ENCODE measurements at places on chromosomes 4 and X. TPM values are rescaled to one million over a fixed set of nuclear protein-coding genes. Genes with fewer than 3 reads are reported as not detected.

FABP2 gene
- total RNA-seq = not detected

- no peak for DNase-seq
These were observed 237.5 kb upstream of the DIAPH2 start for GRCh38 chrX:96447161-96447560.

GRCh38 chr4:17068891-17069290 lies 170.4 kb upstream of the LDB2 start:
- no peak for DNase-seq

NEIL3 gene
- total RNA-seq = 8.9 TPM

GRCh38 chrX:38205039-38205438 lies 15.6 kb downstream of the SRPX start:
- no peak for DNase-seq

DNA sequence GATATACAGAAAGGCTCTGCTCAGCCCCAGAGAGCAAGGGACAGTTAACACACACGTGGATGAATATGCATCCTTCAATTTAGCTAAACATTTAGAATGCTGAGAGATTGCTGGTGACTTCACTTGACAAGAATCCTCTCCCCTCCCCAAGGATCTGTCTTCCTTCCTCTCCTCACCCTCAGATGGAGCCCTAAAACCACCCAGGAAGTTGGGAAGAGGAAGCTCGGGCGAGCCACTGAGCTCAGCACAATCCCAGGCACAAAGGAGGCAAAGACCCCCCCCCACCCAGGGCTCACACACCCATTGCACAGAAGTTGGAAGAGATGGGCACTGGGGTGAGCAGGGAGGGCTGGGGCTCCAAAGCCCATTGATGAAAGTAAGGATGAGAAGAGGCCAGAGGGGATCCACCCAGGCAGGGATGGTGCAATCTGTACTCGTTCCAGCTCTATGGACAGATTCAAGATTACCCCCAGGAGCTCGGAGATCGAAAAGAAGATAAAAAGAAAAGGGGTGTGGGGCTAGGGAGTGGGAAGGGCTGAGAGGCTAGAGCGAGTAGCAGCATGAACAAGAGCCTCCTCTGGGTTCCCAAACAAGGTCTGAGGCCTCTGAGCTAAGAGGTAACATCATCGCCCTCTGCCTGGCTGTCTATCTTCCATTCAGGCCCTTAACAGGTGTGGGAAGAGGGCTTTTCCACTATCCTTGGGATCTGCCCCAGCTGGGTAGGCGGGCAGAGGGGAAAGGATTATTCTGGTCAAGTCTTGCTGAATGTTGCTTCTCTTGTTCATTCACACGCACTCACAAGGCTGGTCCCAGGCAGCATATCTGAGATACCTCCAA lies 1.2 kb downstream of the TFE3 start:
- no peak for DNase-seq

ZCCHC18 gene
- 0.62 TPM for total RNA-seq

DNA sequence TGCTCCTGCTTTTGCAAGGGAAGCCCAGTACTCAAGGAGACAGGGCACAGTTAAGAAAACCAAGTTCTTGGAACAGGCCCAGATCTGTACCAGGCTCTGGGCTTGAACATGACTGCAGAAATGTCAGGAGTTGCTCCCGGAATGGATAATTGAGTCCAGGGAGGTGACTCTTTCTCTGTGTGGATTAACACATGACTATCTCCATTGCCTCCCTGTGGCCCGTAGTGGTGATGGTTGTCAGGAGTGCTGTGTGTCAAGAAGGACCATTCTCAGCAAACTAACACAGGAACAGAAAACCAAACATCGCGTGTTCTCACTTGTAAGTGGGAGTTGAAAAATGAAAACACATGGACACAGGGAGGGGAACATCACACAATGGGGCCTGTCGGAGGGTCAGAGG lies 39.9 kb downstream of the CCKAR start:
- DNase-seq = no peak

- no peak for DNase-seq
These were observed 38.4 kb downstream of the AREG start for GRCh38 chr4:74483226-74483911.

ITIH6 gene
- total RNA-seq = not detected

GRCh38 chr4:182536221-182536811 lies 293.1 kb downstream of the TENM3 start:
- no peak for DNase-seq

DNA sequence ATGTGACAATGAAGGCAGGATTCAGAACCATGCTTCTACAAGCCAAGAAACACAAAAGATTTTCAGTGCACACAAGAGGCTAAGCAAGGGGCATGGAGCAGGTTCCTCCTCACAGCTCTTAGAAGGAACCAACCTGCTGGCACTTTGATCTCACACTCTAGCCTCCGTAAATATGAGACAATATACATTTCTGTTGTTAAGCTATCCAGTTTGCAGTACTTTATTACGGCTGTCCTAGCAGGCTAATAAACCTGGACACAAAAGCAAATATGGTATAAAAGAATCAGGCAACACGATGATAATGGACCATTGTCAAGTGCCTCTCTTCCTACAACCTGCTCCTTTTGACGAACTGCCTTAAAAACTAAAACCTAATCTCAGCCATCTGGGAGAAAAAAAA lies 114.5 kb downstream of the ZAR1 start:
- DNase-seq = no peak

GRCh38 chrX:252244-252956 lies 28.8 kb upstream of the PLCXD1 start:
- no peak for DNase-seq

PAGE4 gene
- not detected for total RNA-seq

CFAP99 gene
- 0.33 TPM for total RNA-seq

GRCh38 chr4:184471881-184472613 lies 2.3 kb downstream of the IRF2 start:
- DNase-seq = no peak

ADRA2C gene
- 23.5 TPM for total RNA-seq

GRCh38 chr4:25878676-25879075 lies 15.9 kb upstream of the SEL1L3 start:
- DNase-seq = no peak

TMSB15B gene
- 10.4 TPM for total RNA-seq

GRCh38 chrX:121307449-121307848 lies 260.0 kb downstream of the GLUD2 start:
- no peak for DNase-seq

- no peak for DNase-seq
These were observed 23.3 kb downstream of the HAND2 start for GRCh38 chr4:173506597-173507211.

DNA sequence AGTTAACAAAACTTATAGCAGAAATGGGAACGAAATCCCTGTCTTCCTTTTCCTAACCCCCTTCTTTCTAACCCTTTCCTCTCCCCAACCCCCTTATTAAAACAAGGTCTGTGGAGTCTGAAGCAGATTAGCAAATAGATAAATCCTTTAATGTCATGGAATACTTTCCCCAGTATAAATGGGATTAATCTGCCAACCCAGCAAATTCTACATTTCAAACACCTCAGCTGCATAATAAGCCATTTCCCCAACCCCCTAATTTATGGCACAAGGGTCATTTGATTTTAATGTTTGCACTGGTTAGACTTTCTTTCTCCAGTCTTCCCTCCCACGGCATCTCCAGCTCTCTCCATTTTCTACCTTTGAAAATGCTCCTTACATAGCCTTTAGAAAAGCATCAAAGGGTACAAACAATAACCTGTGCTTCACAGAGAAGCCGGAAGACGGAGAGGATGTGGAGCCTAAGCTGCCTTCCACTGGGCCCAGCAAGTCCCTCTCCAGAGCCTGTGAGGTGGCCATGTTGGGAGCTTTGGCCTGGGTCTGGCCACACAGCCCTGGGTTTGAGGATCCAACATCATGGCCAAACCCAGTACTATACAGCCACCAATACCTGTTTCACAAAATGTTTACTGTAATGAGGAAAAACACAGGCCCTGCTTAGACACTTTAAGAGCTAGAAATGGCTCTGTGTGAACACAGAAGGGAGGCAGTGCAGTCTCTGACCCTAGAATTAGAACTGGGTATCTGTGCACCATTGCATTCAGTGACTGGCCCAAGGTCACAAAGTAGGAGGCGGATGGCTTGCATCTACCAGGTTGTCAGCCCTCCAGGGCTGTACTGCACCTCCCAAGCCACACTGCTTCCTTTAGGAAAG lies 56.9 kb upstream of the SPRY1 start:
- no peak for DNase-seq

DNA sequence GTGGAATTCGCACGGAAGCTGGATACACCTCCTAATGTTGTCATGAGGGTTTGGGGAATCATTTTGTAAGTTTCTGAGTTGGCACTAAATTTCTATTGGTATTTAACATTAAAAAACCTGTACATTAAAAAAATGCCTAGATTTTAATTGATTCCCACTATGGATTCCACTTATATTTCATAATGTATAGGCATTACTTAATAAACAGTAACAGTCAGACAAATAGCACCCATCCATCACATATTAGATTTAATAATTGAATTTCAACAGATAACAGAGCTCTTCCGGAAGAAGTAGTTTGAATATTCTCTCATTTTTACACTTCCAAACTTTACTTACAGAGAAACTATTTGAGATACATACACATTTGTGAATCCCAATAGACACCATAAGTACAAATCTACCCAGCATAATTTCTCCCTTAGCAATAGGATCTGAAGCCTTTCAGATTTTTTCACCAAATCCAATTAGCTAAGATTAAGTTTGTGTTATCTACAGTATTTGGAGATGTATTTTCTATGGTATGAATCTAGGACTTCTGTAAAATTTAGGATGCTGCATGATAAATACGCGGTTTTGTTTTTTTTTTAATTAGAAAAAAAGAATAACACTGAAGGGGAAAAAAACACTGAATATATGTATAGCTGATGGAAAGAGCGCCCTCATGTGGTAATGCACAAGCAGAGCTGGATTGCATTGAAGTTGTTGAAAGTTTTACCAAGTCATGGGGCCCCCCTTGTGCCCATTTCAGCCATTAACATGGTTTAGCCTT lies 12.2 kb upstream of the ODAM start:
- DNase-seq = no peak

GRCh38 chrX:5549512-5549911 lies 679.2 kb downstream of the NLGN4X start:
- no peak for DNase-seq

PABPC1L2B gene
- not detected for total RNA-seq

GRCh38 chrX:44080083-44080482 lies 106.9 kb upstream of the NDP start:
- no peak for DNase-seq

SLC4A4 gene
- 0.26 TPM for total RNA-seq

WDR13 gene
- 91.3 TPM for total RNA-seq

ESX1 gene
- 2.8 TPM for total RNA-seq

- no peak for DNase-seq
These were observed 241.5 kb upstream of the IGFBP7 start for GRCh38 chr4:57351731-57352130.

COL4A6 gene
- 0.28 TPM for total RNA-seq

SLAIN2 gene
- 53.2 TPM for total RNA-seq

AR gene
- 0.05 TPM for total RNA-seq

DNA sequence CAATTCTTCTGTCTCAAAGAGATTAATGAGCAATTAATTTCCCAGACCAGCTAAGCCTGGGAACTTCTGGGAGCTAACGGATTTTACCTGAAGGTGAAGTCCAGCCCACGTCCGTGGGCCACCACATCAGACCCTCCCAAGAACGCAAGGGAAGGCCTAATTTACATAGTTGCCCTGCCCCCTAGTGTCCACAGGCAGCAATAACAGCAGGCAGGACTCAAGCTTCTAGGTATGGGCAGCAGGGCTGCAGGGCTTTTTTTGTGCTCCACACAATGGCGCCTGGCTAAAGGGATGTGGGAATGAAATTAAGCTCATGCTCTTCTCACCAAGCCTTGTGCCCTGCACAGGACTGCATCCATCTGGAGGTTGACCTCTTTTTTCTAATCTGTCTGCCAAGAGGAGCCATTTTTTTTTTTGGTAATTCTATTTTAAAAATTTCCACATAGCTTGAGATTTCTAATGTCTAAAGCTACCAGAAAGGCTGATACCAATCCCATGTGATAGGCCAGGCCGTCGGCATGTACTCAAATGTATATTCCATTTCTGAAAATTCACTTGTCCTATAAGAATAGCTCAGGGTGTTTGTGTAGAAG lies 111.9 kb upstream of the TMEM164 start:
- peak; percentile 47 for DNase-seq
